ENCODE measurements at places on chromosomes 4 and X.

GRCh38 chr4:110049951-110050925 is 137.6 kb downstream of the EGF start:
- DNase-seq, result peak; percentile 37

DNA sequence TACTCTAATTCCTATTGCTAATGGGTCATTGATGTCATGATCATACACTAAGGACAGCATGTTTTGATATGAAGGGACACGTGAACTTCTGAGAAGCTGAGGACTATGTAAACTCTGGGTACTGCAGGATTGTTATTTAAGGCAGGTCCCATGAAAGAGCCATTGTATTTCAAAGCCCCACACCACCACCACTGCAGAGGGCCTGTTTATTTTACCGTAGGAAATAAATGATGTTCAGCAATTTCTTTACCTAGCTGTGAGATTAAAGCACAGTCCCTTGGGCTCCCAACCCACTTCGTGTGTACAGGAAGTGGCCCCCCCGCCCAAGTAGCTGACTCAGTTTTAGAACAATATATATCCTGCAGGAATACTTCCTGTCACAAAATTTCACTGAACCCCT is 89.8 kb upstream of the ACSL4 start:
- DNase-seq, result no peak

- no peak for DNase-seq
These were observed 25.6 kb upstream of the EGF start for GRCh38 chr4:109887071-109887470.

DNA sequence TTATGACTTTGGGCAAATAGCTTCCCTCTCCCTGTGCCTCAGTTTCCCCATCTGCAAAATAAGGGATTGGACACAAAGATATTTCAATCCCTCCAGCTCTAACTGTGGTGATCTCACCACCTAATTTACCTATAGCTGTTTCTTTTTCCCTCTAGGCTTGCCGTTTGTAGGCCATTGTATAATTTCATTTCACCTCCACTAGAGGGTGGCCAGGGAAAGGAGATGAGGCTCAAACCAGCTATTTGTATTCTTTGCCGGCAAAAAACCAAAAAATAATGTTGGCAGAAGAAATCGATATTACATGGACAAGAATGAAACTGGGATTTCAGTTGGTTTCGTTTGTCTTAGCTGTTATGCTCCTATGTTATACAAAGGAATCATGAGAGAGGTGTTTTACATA is 36.1 kb upstream of the DOCK11 start:
- DNase-seq, result no peak

- no peak for DNase-seq
These were observed 395.1 kb downstream of the RAB28 start for GRCh38 chr4:13088726-13089658.

- no peak for DNase-seq
These were observed 42.1 kb upstream of the MAGEB10 start for GRCh38 chrX:27765718-27766117.

GRCh38 chr4:52956691-52957090 is 94.6 kb downstream of the RASL11B start:
- DNase-seq, result no peak

DNA sequence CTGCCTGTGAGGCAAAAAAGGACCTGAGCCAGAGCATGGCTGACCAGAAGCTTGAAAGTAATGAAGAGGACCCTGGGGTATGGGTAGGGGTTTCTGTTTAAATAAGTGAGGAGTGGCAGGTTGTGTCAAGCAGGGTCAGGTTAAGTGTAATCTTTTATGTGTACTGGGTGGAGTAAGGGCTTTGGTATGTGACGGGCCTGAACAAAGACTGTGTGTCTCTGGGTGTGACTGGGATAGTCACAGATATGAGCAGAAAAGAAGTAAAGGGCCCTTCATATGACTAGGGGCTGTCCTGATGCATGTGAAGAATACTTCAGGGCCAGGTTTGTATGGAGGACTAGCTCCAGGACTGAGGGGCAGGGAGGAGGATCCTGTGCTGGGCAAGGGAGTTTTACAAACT is 82.4 kb downstream of the ITIH6 start:
- DNase-seq, result no peak

DNA sequence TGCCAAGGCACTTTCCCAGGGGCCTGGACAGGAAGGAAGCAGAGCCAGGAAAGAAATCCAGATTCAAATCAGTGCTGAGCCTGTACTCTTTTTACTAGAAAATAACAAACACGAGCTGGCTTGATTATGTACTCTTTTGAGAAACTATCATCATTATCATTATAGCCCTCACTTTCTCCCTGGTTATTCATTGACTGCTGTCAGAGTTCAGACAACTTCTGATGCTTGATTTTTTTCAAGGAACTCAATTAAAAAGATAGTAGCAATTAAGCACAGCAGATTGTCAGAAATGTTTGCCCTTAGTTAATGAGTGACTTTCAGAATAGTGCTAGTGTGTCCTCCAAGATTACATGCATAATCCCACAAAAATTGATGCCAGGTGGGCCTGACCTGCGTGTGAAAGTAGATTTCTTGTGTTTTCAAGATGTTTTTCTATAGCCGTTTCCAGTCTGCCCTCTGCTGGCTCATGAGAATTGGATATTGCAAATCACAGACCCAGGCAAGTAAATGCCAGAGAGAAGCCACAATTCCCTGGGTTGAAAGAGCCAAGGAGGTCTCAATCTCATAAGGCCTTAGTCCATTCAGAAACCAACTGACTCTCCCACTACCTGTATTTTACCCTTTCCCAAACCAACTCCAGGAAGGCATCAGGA is 14.3 kb upstream of the PNPLA4 start:
- no peak for DNase-seq

Measured in stimulated activated CD8-positive, alpha-beta memory T cell treated with anti-CD3 and anti-CD28 coated beads, Interleukin-7, amount 100 ng/mL, for 4 hours (primary cell).